IMR-90 (cell line): ENCODE measurements at places on chromosomes 5 and 9. TPM values are rescaled to one million over a fixed set of nuclear protein-coding genes. Genes with fewer than 3 reads are reported as not detected.

Gene EGFLAM
- 1.1 TPM in 2 replicates for total RNA-seq

Gene KCNV2
- not detected in 2 replicates for total RNA-seq

Gene ARHGEF39
- 0.56 and 2.5 TPM in 2 replicates for total RNA-seq

Gene C1QTNF3
- total RNA-seq, result 0.28 and 1.4 TPM in 2 replicates

Gene CDK9
- total RNA-seq, result 28.9 and 30.3 TPM in 2 replicates

Gene MYOT
- total RNA-seq, result not detected in 2 replicates

Gene FAM153A
- total RNA-seq, result not detected in 2 replicates

Gene LHFPL2
- total RNA-seq, result 11.1 and 11.3 TPM in 2 replicates

Gene NMUR2
- not detected in 2 replicates for total RNA-seq

Gene IRGM
- not detected in 2 replicates for total RNA-seq

Gene EHMT1
- 32.8 and 36.1 TPM in 2 replicates for total RNA-seq

Gene MTRR
- total RNA-seq, result 30.6 and 33.2 TPM in 2 replicates

Gene PPIC
- total RNA-seq, result 20.6 and 36.9 TPM in 2 replicates

Gene EQTN
- total RNA-seq, result not detected in 2 replicates

Gene BBLN
- total RNA-seq, result 25.1 and 27.5 TPM in 2 replicates
